ENCODE measurements at places on chromosomes 11 and 22.
A peak's percentile ranks its signal among the peaks of the same experiment; 100 is the strongest.

GRCh38 chr22:21030032-21030431 lies 2.3 kb downstream of the SLC7A4 start:
- DNase-seq = no peak

- DNase-seq = no peak
Measured at GRCh38 chr11:32109138-32109537, 18.3 kb downstream of the RCN1 start.

DNA sequence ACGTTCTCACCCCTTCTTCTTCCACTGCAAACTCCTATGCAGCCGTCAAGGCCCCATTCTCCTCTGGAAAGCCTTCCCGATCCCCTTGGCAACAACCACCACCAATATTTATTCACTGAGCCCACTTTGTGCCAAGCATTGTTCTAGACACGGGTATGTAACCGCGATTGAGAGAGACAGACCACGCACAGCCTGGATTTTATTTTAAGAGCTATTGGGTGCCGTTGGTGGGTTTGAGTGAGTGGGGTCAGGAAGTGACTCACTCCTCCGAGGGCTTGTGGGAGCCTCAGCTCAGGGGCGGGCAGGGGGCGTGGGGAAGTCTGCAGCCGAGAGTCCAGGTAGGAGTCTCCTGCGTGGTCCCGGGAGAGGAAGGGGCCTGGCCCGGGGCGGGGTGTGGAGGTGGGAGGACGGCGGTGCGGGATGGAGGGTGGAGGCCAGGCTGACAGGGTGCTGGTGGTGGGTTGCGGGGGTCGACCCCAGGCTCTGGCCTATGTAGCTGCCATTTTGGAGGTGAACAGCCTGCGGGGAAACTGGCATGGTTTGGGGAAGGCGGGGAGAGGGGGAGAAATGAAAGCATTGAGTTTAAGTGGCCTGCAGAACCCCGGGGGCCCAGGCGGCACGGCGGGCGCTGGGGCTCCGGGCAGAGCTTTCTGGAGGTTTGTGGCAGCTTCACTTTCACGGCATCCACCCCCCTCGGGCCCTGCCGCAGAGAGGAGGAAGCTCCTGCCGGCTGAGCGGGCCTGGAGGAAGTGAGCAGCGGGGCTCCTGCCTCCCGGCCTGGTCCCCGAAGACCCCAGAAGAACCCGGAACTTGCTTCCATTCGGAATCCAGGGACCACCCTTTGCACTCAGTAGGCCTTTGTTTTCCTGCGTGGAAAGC lies 547 bp downstream of the PARVG start:
- DNase-seq = no peak

DNA sequence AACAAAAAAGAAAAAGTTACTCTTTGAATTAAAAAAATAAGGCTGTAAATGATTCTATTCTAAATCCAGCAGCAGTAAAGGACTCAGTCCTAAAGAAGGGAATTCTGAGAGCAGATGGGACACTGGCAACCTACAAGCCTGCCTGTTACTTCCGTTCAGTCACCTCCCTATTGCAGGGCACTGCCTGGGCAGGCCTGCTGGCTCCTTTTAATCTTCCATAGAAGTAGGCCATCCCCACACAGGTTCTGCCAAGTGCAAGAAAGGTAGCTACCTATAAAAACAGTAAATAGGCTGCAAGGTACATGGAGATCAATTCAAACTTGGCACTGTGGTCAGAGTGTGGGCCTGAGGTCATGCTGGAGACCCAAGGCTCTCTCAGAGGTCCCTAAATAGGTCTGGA lies 136.4 kb downstream of the TRIM44 start:
- no peak for DNase-seq

DNA sequence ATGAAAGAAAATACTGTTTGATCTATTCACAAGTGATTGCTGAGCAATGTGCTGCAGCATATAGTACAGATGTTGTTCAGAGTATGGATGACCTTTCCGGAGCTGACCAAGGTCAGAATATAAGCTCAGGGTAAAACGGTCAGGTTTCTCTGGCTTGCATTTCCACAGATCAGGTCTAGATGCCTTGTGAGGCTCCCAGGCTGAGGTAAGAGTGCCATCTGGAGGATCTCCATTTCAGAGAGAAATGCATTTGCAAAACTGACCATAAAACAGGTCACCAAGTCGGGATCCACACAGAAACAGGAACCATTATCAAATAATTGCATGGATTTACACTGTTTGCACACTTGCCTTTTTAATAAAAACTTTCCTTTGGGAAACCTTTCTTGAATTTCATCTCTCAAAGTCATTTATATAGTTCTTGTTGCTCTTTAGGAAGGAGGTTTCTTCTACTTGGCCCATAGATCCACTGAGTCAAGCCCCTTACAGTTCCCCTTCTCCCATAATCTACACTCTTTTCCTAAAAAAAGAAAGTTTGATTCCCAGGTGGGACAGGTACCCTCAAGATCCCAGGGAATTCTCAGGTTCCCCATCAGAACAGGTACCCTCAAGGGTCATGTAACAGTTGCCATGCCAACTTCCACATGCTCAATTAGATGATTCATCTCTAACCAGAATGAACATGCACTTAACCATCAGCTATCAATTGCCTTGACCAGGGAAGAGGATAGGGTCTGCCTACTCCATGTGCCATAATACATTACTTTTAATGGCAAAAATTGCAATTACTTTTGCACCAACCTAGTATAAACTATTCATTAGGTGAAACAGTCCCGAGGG lies 25.0 kb upstream of the TMPRSS5 start:
- DNase-seq = peak; percentile 73

- DNase-seq = no peak
Measured at GRCh38 chr11:122091835-122092234, 24.2 kb downstream of the BLID start.

DNA sequence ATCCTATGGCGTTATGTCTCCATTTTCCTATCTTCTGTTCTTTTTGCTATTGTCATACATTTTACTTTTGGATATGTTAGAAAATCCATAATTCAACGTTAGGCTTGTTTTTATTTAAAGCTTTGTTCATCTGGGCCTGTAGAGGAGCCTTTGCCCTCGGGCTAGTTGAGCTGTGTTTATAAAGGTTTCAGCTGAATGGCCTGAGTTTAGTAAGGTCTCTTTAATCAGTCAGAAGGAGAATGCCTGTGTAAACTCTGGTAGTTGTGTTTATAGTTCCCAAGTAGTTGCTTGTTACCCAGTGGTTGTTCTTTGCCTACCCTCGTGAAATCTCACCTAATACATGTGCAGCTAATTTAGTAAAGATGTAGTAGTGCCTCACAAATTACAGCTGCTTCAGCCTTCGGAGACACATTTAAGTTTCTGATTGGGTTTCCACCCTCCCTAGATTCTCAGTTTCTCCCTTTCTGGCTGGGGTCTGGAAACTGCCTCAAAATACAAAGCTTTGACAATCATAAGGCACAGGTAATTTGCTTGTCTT lies 33.1 kb downstream of the MTMR3 start:
- no peak for DNase-seq

GRCh38 chr11:75330291-75330690 lies 21.2 kb downstream of the ARRB1 start:
- DNase-seq = no peak

DNA sequence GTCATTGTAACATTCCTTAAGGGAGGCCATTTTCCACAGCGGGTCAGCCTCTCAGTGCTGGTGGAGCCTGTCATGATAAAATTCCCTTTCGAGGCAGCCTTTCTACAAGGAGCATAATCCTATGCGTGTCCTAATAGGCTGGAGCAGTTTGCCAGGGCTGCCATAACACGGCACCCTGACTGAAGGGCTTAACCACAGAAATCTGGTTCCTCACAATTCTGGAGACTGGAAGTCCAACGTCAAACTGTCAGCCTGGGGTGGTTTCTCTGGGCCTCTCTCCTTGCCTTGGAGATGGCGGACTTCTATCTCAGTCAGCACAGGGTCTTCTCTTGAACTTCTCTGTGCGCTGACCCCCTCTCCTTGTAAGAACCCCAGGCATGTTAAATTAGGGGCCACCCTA lies 1.4 kb upstream of the RGL4 start:
- no peak for DNase-seq

- no peak for DNase-seq
Measured at GRCh38 chr11:119744577-119744976, 15.6 kb upstream of the NECTIN1 start.

DNA sequence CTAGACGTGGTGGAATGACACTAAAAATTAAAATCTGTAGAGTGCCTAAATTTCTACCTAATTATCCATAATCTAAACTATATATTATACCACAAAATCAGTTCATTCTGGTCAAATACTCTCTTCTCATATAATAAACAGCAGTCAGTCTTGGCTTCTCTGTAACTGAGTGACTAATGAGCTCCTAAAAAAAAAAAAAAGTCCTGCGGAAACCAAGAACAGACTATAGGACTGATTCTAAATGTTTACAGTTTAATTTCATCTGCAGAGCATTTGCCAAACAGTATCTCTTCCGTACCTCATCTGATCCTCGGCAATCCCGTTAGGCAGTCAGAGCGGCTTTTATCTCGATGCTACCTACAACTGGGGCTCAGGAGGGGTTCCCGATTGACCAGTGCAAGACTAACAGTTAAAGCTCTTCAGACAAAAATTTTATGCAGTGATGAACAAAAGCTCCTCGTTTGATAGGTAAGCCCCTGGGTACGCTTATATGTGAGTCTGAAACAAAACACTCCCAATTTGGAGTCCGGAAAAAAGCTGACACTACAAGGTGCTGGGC lies 686 bp downstream of the KIF18A start:
- no peak for DNase-seq

GRCh38 chr22:28933321-28933720 lies 49.9 kb downstream of the ZNRF3 start:
- no peak for DNase-seq

GRCh38 chr11:64888729-64889511 lies 10.5 kb upstream of the EHD1 start:
- no peak for DNase-seq

DNA sequence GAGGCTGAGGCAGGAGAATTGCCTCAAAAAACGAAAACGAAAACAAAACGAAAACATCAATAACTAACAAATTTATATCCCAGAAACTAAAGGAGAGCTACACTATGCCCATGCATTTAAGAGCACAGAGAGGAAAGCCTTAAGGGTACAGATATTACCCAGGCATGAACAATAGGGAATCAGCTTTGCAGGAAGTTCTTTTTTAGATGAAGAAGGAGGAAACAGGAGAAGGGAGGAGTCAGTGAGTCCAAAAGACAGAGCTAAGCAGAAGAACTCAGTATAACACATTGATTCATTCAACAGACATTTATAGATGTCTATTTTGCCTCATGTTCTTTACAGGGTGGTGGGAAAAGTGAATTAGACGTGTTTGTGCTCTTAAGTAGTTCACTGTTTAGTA lies 8.3 kb downstream of the MRPL17 start:
- DNase-seq = no peak

DNA sequence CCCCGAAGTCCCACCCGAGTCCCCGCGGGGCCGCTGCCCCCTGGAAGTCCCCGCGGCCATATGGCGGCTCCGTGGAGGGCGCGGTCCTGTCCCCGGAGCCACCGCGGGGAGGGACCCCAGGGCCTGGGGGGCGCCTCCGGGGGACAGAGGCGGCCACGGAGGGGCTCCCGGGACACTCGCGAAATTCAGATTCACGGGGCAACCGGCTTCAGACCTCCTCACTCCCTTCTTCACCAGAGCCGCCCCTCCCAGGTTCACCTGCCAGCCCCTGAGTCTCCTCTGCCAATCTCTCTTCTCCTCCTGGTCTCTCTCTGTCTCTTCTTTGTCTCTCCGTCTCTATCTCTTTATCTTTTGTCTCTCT lies 28.2 kb upstream of the TOLLIP start:
- DNase-seq = no peak

DNA sequence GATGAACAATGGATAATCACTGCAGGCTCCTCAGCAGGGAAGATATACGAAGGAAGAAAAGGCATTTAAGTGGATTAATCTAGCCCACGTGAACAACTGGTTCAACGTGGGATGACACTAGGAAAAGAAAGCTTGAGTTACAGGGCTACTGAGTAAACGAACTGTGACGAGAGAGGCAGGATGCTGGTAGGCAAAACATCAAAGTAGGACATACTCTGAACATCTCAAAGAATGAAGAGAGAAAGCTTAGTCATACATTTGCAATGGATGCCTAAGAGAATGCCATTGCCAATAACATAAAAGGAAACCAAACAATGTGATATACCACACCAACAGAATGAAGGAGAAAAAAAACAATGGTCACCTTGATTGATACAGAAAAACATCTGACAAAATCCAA lies 12.9 kb downstream of the USP28 start:
- no peak for DNase-seq

- DNase-seq = no peak
Measured at GRCh38 chr11:28983780-28984179, 875.6 kb downstream of the METTL15 start.

DNA sequence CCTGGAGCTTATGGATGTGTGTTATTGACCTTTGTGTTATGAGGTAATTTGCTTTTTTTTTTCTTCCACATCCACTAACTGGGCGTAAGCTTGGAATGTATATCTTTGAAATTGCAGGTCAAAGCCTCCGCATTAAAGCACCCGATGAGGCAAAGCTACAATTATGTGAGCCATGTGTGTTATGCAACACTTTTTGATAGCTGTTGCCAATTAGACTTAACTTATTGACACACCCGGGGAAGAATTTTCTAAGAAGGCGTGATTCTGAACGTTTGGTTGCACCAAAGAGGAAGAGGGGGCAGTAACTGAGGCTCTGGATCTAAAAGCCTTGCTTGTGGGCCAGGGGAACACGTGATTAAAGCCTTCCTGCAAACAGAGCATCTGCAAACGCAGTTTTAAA lies 610 bp upstream of the TEX12 start:
- no peak for DNase-seq

All from astrocyte of the cerebellum (primary cell).